Left kidney (tissue), 8 donors: ENCODE measurements at places on chromosomes 11 and 22. TPM values are rescaled to one million over a fixed set of nuclear protein-coding genes. Genes with fewer than 3 reads are reported as not detected.

DNA sequence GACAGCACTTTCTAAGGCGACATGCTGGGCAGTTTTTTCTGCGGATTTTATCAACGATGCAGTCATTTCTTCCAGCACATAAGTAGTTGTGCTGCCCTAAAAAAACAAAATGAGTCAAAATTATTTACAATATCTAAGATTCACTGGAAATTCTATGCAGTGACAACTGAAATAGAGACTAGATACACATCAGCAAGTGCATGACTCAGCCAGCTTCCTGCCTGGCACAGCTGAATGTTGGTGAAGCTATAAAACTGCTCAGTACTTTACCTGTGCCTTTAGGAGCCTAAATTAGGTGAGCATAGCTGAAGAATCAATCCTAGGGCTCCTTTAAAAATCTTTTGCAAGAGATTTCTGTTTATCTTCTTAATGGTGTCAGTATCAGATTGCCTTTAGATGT is 37.8 kb downstream of the PGR start:
- DNase-seq: no peak

DNA sequence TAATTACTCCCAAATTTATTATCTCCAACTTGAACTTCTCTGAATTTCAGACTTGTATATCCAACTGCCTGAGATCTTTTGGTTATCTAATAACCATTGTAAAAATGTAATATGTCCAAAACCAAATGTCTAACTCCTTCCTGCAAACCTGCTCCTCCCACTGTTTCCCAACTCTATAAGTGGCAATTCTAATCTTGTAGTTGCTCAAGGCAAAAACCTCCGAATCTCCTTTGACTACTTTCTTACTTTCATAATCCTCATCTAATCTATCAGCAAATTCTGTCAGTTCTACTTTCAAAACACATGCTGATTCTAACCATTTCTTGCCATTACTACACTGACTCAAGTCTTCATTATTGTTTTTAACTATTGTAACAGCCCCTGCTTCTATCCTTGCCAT is 55.7 kb downstream of the FAM168A start:
- no peak for DNase-seq

OR8A1 gene
- polyA plus RNA-seq: 0.05 TPM

KRTAP5-9 gene
- polyA plus RNA-seq: 1.2 TPM
